ENCODE measurements at places on chromosomes 7 and 10.

DNA sequence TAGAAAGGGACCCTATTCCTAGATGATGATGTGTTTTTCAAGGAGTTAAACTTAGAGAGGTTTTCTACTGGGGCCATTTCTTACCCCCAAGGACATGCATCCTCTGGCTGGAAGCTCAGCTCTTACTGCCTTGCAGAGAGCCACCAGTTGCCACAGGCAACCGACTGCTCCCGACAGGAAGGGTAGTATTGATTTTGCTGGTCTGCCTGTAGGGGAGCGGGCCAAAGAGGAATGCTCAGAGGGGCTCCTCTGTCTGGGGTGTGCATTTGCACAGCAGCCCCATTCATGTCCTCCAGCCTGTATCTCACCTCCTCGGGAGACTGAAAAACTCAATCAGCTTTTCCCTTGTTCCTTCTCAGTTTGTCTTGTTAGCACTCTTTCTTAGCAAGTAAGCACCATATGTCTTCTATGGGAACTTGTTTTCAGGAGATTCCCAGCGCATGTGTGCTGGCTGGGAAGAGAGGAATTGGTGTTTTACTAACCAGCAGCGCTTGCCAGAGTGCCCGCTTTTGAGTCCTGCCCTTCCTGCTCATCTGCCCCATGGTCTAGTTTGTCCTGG, 739.0 kb upstream of the GALNT17 start:
- no peak for DNase-seq

DNA sequence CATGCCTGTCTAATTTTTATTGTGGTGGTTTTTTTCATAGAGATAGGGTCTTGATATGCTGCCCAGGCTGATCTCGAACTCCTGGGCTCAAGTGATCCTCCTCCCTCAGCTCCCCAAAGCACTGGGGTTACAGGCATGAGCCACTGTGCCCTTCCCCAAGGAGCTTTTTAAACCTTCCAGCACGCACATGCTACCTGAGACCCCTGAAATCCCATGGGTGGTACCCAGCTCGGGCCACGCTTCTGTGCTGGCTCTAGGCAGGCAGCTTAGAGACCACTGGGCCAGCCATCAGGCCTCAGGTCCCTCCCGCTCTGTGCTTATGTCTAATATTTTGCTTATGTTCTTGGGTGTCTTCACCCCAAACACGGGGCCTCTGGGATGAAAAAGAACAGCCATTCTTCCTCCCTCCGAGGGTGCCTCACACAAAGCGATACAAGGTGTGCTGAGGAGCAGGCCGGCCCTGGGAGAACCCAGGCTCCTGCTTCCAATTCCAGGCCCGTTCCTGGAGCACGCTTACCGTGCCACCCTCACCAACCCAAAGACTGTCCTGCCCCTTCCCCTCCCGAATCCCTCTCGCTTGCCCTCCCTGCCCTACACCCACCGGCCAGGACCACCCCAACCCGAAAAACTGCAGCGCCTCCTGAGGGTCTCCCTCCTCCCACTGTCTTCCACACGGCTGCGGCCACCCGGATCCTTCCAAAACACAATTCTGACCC, 10.9 kb downstream of the SPOCK2 start:
- no peak for DNase-seq

- DNase-seq: no peak
Measured at GRCh38 chr7:104039363-104039762, 49.9 kb upstream of the RELN start.

- DNase-seq: no peak
Measured at GRCh38 chr10:86594535-86594934, 59.8 kb upstream of the OPN4 start.

- DNase-seq: no peak
Measured at GRCh38 chr10:60290558-60290957, 99.1 kb downstream of the ANK3 start.

DNA sequence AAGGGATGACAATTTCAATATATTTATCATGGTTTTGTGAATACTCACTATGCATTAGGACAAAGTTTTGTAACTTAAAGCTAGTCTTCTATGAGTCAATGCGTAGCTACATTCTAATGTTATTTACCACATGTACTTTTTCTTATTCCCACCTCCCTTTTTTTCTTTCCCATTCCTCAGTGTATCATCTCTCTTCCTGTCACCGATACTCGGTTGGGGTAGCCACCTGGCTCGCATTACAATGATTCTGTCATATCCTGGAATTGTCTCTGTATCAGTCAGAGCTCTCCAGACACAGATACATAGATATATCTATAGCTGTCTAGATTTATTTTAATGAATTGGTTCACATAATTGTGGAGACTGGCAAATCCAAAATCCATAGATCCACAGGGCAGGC, 9.8 kb upstream of the RALA start:
- no peak for DNase-seq

- no peak for DNase-seq
Measured at GRCh38 chr10:31584876-31585275, 265.9 kb downstream of the ZEB1 start.

GRCh38 chr7:132646052-132646451, 69.8 kb upstream of the PLXNA4 start:
- DNase-seq: no peak

GRCh38 chr10:102635377-102635776, 8.9 kb upstream of the TRIM8 start:
- DNase-seq: peak; percentile 56

DNA sequence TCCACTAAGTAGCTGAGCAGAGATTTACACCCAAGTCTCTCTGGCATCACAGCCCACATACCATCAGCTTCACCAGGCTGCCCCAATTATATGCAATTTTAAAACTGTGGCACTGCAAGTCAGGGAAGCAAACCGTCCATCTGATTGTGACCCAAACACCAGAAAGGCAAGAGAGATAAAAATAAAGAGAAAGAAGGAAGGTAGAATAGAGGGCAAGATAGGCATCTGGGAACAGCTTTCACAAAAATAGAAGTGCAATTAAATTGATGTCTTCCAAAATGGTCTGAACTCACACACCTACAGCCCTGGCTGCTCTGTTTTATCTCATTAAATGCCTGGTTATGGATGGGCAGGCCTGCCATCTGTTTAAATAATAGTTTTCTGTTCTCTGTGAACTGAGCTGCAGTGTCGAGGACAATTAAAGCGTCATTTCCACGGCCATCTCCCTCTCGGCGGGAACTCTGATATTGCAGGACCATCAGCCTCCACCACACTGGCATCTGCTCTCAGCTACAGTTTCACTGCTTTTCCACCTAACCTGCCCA, 509.1 kb downstream of the INHBA start:
- no peak for DNase-seq

- DNase-seq: no peak
Measured at GRCh38 chr7:68244389-68244788, 1247.8 kb downstream of the TYW1 start.

Measured in CD4-positive, alpha-beta T cell treated with Interleukin-17A for 1 hour (primary cell).